ENCODE measurements at places on chromosomes 6 and 20.

DNA sequence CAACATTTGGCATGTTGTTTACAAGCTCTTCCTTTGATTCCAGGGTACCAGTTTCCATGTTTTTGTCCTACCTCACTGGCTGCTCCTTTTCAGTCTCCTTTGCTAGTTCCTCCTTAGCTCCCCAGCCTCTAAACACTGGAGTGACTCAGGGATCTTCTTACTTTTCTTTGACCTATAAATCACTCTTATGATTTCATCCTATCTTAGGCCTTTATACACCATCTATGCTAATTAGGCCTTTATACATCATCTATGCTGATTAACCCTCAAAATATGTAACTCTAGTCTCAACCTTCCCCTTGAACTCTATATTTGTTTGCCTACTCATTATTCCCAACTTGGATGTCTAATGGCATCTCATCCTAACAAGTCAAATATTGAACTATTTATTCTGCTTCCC is 9.5 kb downstream of the TMEM30A start:
- no peak for DNase-seq

GRCh38 chr20:57587989-57588377 is 27.1 kb downstream of the PCK1 start:
- no peak for DNase-seq

- DNase-seq, result no peak
Measured at GRCh38 chr6:136015531-136015930, 164.0 kb downstream of the PDE7B start.

DNA sequence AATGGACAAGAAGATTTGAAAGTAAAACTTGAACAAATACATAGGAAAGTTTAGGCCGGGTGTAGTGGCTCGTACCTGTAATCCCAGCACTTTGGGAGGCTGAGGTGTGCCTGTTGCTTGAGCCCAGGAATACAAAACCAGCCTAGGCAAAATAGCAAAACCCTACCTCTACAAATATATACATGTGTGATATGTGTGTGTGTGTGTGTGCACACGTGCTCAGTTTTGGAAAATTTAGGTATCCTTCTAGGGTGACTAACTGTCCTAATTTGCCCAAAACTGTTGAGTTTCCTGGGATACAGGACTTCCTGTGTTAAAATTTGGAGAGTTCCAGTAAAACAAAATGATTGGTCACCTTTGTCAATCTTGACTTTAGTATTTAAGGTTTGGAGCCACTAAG is 503.2 kb downstream of the PKHD1 start:
- DNase-seq, result no peak

GRCh38 chr6:156857573-156857972 is 80.4 kb downstream of the ARID1B start:
- no peak for DNase-seq

DNA sequence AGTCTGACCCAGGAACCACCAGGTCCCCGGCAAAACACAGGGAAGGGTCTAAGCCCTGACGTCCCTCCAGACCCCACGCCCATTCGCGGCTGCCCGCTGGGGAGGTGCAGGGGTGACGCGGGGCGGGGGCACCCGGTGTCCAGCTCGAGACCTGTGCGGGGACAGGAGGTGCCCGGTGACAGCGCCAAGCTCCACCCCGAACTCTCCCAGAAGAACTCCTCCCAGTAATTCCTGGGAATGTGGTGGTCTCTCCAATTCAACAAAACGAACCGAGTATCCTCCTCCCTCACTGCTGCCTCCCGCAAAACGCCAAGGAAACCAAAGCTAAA is 164.1 kb upstream of the PDE10A start:
- no peak for DNase-seq
